Activated CD4-positive, alpha-beta T cell treated with anti-CD3 and anti-CD28 coated beads, Interleukin-2, amount 50 U/mL, for 16 hours (primary cell): ENCODE measurements at places on chromosomes 13 and 19.
A peak's percentile ranks its signal among the peaks of the same experiment; 100 is the strongest.

- no peak for DNase-seq
These were observed 6.0 kb upstream of the SULT2A1 start for GRCh38 chr19:47891923-47892666.

DNA sequence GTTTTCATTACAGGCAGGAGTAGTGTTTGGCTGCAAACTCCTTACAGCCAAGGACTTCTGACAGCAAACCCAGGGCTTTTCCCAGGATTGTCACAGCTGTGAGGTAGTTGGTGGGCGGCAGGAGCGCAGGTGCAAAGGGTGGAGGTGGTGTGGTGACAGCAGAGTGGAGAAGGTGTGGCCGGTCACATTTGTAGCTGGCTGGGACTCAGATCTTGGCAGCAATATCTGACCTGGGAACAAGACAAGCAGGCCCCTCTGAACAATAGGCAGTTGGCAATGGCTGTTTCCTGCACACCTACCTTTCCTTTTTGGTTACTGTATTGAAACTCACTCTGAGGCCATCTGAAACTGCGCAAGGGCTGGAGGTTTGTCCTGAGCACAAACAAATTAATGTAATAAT is 327.3 kb downstream of the COG6 start:
- DNase-seq, result no peak

GRCh38 chr13:98326291-98326690 is 149.2 kb upstream of the RNF113B start:
- no peak for DNase-seq

DNA sequence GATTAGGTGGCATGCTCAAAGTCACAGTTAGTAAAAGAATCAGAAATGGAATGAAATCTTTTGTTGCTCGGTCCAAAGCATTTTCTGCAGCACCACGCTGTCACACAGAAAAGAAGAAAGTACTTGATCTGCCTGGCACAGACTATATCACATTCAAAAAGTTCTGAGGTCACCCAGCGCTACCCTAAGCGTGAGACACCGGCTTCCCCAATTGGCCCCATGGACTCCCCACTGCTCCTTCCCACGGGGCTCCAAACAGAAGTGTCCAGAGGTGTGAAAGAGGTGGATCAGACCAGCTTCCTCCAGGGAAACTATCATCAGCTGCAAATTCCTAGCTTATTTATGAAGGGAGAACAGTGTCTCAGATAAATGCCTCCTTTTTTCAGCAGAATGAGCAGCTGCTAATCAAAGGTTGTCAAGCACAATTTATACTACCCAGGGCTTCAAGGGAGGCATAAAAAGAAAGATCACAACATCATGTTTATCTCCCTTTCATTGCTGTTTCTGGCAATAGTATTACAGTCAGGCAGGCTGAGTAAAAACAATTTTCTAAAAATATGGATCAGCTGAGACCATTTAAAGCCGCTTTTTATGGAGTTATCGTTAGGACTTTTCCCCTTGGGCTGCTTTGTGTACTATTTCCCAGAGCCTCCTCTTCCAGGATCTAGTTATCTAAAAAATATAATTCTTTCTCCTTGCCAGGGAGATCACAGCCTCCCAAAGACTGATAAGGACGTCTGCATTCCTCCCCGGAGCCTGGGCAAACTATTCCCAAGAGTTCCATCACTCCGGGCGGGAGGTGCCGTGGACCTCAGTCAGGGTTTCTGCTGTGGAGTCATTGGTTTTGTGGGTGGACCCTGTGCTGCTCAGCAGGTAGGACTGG is 208.0 kb downstream of the LHFPL6 start:
- DNase-seq, result no peak

DNA sequence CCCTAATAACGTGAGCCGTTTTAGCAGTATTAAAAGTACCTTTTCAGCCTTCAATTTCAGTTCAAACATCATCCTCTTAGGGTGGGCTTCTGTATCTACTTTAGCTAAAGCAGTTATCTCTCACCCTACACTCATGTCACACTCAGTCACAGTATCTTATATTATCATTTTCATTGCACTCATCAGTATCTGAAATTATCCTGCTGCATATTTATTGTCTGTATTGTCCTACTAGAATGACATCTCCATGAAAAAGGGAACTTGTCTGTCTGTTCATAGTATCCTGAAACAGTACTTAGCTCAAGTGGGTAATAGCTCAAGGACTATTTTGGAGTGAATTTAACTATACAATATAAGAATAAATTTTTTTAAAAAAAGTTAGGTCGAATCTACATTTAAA is 19.9 kb upstream of the RFC3 start:
- DNase-seq, result no peak

GRCh38 chr19:8500158-8500557 is 2.3 kb downstream of the PRAM1 start:
- no peak for DNase-seq

- no peak for DNase-seq
These were observed 671.5 kb upstream of the PCDH20 start for GRCh38 chr13:62087124-62087523.

GRCh38 chr19:28500982-28501630 is 711.8 kb downstream of the UQCRFS1 start:
- no peak for DNase-seq

GRCh38 chr13:75255653-75256052 is 226.3 kb downstream of the TBC1D4 start:
- no peak for DNase-seq

- DNase-seq, result peak; percentile 39
These were observed 1.2 kb downstream of the VASP start for GRCh38 chr19:45508417-45508860.

DNA sequence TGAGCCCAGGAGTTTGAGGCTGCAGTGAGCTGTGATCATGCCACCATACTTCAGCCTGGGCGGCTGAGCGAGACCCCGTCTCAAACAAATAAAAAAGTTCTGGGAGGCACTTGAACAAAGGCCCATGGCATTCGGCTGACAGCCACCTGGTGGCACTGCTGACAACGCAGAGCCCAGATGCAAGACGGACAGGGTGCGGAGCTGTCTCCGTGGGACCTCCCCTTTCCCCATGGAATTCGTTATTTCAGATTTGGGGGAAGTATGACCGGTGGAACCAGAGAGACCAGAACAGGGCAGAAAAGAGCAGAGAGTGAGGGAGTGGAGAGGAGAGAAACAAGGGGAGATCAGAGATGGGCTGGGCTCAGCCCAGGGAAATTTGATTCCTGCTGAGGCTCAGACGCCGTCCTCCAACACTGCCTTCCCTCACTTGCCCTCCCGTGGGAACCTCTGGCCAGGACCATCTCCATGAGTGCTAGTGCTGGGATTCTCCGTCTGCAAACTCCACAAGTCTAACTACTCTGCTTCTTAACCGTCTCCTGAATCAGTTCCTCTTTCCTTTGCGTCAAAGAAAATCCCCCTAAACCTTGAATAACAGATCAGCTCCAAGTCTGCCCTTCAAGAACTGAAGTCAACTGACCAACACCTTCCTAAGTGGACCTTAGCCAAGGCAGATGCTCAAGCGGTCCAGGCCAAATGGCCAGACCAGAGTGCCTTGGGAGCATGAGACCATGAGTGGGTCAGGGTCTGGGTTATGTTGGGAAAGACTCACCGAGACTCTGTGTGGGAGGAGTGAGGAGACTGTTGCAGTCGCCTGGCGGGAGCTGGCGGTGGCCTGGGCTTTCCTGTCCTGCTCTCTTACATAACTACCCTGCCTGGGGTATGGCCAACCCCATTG is 11.9 kb upstream of the ATF5 start:
- DNase-seq, result no peak

GRCh38 chr13:25135896-25136295 is 36.2 kb downstream of the AMER2 start:
- DNase-seq, result no peak

GRCh38 chr19:12055784-12056183 is 3.0 kb upstream of the ZNF878 start:
- no peak for DNase-seq

DNA sequence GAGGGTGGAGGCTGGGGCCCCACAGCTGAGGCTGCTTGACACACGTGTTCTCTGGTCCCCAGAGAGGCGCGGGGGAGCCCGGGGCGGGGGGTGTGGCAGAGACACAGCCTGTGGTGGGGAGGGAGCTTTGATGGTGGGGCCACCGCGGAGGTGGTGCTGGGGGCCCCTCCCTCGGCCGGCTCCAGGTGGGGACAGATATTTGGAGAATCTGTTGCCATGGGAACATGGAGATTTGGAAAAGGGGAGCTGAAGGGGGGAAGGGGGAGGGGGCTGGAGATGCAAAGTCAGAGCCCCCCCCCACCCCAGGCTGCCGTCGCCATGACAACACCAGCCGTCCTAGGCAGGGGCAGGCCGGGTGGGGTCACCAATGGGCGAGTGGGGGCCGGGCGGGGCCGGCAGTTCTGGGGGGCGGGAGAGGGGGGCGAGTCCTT is 1.2 kb downstream of the PRKCG start:
- DNase-seq, result no peak

DNA sequence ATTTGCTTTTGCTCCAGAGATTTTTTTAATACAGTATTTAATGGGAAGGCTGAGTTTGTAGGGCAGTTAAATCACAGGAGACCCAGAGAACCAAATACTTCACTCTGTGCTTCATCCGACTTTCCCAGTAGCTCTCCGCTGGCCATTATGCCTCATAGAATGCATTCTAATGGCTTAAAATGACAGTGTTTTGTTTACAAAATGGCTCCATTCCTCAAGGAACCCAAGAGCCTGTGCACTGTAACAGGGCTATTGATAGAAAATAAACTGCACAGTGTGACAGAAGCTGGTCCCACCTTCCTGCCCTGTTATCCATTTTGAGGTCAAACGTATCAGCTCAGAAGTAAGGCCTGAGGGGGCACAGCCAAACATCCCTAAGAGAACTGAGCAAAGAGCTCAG is 136.5 kb downstream of the RAP2A start:
- DNase-seq, result no peak

DNA sequence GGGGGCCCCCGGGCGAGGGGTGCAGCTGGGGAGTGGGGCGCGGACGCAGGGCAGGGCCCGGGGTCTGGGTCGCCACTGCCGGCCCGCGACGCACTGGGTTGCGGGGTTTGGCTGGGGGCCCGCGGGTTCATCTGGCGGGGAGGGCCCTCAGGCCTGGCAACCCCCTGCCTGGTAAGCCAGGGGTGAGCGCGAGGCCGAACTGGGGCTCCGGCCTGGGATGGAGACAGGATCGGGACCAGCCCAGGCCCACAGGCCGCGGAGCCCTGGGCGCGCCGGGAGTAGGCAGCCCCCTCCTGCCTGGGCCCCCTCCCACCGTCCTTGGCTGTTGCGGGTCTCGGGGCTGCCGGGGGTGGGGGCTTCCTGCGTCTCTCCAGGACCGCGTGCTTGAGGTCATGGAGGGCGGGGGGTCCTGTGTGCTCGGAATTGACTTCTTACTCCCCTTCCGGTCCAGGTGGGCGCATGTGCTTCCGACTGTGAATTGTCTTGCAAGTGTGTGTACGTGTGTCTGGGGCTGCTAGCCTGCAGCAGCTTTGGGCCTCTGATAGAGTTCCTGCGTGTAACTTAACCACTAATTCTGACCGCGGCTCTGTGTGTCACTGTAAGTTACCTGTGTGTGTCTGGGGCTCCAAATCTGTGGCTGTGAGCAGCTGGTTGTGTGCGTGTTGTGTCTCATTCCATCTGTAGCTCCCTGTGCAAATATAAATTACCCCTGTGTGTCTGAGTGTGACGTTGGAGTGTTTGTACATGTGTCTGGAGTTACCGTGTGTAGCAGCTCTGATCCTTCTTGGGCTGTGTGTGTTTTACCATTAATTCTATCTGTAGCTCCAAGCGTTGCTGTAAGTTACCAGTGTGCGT is 751 bp downstream of the GRAMD1A start:
- peak; percentile 59 for DNase-seq

DNA sequence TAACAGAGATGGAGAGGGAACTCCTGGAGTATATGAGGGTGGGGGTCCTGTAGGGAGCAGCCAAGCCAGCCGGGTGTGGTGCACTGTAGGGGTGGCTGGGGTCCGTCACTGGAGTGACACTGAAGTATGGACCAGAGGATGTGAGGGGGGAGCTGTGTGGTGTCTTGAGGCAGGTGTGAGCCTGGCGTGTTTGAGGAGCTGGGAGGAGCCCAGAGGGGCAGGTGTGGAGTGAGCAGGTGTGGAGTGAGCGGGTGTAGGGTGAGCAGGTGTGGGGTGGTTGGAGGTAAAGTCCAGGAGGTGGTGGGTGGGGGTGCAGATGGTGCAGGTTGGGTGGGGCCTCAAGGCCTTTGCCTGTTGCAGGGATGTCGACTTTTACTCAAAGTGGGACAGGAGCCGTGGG is 5.9 kb downstream of the B3GNT8 start:
- DNase-seq, result no peak

- no peak for DNase-seq
These were observed 909.5 kb upstream of the GPC6 start for GRCh38 chr13:92317066-92317465.

DNA sequence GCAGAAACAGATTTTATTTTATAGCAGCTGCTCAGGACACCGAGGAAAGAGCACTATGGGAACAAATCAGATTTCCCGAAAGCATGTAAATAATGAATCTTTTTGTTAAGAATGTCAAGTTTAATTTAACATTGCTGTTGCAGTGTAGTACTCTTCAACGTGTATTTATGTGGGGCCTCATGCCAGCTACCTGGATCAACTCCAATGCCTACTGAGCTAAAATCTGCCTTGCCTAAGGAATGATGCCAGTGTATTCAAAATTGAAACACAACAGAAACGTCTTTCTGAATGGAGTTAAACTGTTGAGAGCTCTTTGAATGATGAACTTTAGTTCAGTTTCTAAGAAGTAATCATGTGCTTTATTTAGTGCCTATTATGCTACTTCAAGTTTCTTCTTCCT is 1379.8 kb upstream of the ATXN8OS start:
- DNase-seq, result no peak

GRCh38 chr13:30159446-30159839 is 147.9 kb downstream of the KATNAL1 start:
- peak; percentile 79 for DNase-seq

DNA sequence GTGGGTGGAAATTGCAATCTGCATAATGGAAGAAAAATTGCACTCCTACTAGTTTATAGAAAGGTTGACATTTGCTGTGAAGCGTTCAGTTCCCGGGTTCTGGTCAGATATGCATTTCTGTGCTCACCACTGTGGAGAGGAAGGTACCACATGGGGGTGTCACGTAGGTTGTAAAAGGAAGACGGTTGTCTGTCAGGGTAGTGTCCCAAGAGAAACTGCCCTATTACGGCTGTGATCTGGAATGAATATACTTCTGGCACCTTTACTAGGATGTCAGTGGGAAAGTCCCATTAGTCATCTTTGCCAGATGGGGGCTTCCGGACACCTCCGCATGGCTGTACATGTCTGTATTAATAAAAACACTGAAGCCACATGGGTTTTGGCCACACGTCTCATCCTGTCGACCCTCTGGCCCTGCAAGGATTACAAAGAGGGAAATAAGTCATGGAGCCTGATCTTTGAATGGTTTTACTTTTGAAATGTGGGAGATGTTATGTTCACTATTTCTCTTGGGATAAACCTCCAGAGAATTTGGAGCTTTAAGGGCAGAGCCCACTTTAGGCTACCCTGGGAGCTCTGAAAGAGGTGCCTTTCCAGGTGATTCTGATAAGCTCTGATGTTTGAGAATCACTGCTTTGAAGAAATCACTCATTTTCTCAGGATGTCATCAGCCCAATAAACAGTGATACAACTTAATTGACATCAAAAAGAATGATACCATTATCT is 133.9 kb downstream of the AKAP11 start:
- DNase-seq, result peak; percentile 90

- no peak for DNase-seq
These were observed 23.2 kb downstream of the ZNRF4 start for GRCh38 chr19:5478241-5478924.

- peak; percentile 83 for DNase-seq
These were observed 1.5 kb downstream of the N4BP2L1 start for GRCh38 chr13:32426191-32426989.
